ENCODE measurements at places on chromosomes 16 and 17.

GRCh38 chr17:31556969-31557645 is 165.6 kb downstream of the RAB11FIP4 start:
- DNase-seq: no peak

DNA sequence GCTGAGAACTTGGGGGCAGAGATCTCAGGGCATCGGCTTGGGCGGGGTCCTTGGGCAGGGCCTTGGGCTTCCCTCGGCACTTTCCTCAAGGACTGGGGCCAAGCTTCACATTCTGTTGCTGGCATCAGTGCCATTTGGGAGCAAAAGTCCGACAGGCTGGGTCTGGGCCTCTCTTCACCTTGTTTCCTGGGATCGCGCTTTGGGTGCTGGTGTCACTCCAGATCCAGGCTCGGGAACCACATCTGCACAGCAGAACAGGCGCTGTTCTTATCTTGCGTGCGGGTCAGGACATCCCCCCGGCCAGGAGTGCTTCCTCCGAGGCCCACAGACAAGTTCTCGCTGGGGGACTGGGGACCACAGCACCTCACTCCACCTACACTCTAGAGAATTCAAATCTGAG is 31.1 kb upstream of the CDH15 start:
- no peak for DNase-seq

DNA sequence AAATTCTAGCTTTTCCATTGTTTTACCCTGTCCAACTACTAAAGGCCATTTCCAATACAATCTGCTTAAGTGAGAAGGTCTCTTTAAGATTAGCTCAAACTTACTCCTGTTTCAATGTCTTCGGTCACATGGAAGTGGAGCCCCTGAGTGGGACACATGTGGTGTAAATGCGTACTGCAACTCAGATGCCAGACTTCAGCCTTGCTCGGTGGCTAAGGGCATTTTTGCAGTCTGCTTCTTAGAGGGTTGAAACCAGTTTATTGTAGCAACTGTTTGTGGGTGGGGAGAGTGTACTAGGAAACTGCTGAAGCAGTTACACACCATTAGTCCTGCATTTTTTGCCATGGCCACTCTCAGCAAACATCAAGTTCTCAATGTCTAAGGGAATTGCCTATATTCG is 140.6 kb downstream of the PARN start:
- peak; percentile 47 for DNase-seq

DNA sequence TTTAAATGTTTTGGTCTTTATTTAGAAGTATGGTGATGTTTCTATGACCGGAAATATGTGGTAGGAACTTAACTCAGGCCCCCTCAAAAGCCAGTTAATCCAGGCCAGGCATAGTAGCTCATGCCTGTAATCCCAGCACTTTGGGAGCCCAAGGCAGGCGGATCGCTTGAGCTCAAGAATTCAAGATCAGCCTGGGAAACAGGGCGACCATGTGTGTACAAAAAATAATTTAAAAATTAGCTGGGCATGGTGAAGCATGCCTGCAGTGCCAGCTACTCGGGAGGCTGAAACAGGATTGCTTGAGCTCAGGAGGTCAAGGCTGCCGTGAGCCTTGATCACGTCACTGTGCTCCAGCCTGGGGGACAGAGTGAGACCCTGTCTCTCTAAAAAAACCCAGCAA is 10.3 kb downstream of the RSL1D1 start:
- DNase-seq: no peak

DNA sequence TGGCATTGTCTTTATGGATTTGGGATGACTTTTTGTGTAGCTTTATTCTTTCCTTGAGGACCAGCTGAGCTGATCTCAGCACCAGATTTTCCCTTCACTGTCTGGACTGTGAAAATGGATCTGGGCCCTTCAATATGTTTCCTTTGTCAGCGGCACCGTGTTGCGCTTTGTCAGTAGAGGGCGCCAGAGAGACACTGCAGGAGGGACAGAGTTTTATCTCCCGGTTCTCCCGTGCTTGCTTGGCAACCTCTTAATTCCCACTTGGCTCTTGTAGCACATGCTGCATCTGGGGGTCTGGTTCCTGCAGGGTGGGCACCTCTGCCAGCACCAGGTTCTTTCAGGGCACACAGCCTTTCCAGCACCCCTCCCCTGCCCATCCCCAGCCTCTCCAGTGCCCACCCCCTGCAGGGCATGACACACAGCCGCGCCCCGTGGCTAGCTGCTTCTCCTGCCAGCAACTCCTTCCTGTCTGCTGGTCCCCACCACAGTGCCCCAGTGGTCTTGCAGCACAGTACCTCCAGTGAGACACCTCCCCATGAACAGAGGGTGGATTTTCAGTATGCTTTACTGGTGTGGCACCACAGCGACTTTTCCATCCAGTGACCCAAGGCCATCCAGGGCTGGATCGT is 19.6 kb downstream of the OR1D5 start:
- DNase-seq: peak; percentile 19

DNA sequence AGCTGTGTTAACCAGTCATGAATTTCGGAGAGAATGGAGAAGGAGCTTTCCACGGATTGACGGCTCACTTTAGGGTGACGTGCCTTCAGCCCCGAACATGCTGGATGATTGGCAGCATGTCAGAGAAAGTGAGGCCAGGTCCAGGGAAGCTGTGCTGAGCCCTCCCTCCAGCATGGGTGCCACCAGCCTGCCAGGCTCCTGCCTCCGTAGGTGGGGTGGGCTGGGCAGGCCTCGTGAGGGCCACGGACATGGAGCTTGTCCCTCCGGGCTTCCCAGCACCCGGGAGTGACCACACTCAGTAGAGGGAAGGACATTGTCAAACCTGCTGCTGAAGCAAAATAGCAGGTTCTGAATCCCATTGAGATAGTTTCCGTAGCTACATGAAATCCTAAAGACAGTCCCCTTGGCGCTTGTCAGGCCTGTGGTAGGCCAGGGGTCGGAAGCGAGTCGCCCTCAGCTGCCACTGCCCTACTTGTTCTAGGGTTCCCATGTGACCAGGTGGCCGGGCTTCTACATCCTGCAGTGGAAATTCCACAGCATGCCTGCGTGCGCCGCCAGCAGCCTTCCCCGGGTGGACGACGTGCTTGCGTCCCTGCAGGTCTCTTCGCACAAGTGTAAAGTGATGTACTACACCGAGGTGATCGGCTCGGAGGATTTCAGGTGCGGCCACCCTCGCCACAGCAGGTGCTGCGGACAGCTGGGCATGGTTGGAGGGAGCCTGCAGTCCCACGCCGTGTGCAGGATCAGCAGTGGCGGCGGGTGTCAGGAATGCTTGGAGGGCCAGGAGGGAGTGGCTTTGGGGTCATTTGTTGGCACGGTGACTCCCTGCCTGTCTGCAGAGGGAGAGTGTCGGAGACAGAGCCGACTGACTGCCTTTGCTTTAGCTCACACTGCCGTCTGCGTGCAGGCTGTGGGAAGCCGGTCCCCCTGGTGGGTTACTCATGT is 72.3 kb downstream of the SEC14L1 start:
- no peak for DNase-seq

DNA sequence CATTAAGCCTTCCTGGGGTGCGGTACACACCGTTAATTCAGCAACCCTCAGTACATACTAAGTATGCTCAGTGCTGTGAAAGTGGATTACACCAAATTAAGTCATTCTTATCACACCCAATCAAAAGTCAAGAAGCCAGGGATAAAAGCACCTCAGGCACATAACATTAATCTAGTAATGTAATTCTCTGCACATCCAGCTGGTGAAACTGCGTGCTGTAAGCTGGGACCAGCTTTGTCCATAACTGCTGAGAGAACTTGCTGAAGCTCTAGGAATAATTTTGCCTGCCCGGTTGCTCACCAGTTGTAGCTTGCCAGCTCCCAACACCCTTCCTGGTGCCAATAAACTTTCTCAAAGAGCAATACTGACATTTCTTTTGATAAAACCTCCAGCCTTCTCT is 44.9 kb downstream of the SLC47A1 start:
- peak; percentile 13 for DNase-seq

DNA sequence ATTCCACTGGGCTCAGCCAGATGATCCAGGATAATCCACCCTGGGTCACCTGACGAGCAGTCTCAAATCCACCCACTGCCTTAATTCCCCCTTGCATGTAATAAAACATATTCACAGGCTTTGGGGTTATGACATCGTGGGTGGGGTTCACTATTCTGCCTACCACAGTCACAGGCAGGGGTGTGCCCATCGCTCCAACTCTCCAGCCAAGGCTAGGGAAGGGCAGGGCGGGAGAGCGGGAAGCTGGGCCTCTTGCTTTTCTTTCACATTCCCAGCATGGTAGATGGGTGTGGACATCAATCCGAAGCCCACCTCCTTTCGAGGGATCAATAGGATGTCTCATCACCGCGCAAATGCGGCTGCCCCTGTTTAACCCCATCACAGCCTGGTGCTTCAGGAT is 12.7 kb upstream of the CD300LD start:
- DNase-seq: no peak

- DNase-seq: peak; percentile 25
Measured at GRCh38 chr17:43803758-43804157, 23.5 kb downstream of the CFAP97D1 start.

DNA sequence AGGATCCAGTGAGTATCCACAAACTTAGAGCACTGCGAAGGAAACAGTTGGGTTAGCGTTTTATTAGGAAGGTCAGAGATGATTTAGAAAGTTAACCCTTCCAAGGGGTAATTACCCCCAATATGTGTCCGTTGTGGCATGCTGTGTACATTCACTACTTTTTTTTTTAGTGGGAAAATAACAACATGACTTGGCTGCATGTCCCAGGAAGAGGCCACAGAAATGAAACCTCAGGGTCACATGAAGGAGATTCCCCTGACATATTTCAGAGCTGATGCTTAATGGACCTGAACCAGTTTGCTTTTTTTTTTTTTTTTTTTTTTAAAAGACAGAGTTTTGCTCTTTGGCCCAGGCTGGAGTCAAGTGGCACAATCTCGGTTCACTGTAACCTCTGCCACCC is 167.5 kb downstream of the PRKCA start:
- DNase-seq: peak; percentile 51

DNA sequence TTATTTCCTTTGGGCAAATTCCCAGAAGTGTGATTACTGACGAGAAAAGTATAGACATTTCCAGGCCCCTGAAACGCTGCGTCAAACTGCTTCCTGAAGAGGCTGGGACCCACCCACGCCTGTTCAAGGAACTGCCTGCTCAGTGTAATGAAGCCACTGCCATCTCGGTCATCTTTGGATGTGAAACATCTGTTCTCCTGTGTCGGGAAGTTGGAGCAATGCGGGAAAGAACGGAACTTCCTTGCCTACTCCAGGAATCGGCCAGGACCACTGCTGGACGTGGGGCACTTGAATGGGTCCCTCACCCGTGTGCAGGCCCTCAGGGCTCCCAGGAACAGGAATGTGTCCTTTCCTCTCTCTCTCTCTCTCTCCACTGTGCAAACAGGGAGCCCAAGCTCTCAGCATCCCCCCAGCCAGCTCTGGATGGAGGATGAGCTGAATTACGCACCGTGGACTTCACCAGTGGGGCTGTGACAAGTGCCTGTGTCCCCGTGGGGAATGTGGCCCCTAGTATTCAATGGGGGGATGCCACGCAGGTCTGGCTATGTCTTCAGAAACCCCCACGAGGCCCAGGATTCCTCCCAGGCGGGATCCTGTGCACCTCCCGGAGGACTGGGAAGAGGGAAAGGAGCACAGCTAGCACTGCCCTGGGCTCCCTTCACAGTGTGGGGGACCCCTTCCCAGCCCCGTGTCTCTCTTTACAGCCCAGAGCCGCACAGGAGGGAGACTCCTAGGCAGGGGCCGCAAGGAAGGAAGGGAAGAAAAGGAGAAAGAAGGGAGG is 18.3 kb upstream of the LITAF start:
- DNase-seq: no peak

DNA sequence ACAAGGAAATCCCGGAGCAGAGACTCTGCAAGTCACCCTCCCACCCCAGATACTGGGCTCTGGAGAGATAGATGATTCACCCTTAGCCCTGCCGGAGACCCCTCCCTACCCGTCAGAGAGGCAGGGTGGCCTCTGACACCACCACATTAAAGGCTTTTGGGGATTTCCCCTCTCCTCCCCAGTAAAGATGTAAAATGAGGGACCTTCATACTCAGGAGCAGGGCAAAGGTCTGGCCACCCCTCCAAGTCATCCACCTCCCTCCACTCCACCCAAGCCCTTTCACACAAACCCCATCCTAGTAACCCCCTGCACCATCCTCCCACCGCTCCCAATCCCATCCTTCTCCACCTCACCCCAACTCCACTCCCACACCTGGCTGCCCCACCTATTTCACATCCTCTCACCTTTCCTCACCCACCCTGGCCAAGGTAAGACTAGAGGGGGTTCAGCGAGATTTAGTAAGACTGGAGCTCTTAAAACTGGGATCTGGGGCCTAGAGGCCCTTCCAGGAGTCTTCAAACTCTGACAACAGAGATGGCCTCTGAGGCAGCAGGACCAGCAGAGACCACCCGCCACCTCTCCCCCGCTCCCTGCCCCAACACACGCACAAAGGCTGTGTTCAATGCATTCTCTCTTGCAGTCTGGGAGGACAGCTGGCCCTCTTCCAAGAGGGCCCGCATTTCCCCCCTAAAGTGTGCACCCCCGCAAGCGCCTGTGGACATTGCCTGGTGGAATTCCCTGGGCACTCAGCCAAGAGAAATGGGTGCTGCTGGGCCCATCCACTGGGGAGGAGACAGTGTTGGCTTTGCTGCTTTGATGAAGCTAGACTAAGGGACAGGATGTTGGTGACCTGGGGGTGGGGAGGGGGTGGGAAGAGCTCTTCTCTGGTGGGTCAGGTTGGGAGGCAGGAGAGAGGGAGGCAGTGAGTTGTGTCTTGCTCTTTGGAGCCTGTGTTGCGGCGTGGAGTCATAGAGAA is 1.1 kb downstream of the ABAT start:
- no peak for DNase-seq

DNA sequence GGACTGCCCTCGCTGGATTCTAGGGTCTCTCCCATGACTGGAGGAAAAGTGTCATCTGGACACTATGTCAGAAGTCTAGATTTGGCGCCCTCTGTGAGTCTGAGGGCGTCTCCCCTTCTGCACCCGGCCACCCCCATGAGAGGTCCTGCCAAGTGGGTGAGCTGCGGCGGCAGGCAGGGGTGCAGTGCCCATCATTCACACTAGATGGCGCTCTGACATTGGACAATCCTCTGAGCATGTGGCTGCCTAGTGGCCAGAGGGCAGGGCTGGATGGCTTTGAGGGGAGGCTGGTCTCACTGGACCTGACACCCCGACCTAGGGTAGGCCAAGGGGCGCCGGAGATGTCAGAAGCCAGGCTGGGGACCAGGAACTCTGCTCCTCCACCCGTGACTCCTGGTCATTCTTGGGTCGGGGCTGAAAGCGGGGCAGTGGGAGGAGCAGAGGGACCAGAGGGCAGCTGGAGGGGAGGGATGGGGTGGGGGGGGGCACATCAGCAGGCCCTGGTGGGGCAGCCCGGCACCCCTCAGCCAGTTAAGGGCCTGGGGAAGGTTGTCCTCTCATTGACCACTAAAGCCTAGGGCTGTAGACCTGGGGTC is 28.0 kb downstream of the MRM1 start:
- DNase-seq: peak; percentile 73

DNA sequence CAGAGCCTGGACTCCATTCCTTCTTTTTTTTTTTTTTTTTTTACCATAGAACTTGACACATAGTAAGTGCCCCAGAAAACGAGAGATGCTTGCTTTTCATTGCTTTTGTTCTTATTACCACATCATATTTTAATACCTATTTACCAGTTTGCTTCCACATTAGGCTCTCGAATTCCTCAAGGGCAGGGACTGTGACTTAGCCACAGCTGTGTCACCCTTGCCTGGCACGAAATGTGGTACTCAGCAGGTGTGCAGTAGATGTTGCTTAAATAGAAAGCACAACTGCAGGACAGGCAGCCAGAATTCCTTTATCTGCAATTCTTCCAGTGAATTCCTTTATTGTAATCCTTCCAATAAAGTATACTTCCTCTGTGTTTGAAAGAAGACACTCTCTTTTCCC is 393.0 kb downstream of the HAPSTR1 start:
- no peak for DNase-seq

All from ELR (cell line).